ENCODE measurements at places on chromosomes 5 and 9.

- no peak for DNase-seq
Observed at GRCh38 chr9:129946246-129946995, 96.6 kb downstream of the FNBP1 start.

GRCh38 chr5:131988601-131989000 lies 22.9 kb downstream of the ACSL6 start:
- no peak for DNase-seq

GRCh38 chr5:9380109-9380508 lies 165.8 kb downstream of the SEMA5A start:
- DNase-seq: no peak

DNA sequence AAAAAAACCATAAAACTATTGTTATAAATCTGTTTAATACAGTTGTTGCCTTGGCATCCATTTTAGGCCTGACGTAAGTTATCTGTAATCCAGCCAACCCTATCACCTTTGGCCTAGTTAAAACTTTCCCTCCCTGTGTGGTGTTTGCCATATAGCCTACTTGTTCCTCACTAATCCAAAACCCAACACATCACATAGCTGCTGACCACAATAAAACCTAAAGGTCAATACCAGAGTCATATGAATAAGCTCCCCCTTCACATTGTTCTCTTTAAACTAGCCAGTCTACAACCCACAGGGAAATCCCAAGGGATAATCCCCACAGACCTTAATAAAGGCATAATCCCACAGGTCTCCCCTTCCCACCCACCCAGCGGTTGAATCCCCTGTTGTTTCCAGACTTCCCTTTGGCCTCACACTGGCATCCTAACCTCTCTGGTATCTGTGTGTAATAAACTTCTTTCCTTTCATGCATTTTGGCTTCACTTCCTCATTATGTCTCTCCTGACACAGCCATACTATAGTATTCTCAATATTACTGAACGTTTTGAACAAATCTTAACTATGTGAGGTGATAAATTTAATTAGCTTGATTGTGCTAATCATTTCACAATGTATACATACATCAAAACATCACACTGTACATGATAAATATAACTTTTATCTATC lies 50.8 kb downstream of the DTWD2 start:
- DNase-seq: no peak

DNA sequence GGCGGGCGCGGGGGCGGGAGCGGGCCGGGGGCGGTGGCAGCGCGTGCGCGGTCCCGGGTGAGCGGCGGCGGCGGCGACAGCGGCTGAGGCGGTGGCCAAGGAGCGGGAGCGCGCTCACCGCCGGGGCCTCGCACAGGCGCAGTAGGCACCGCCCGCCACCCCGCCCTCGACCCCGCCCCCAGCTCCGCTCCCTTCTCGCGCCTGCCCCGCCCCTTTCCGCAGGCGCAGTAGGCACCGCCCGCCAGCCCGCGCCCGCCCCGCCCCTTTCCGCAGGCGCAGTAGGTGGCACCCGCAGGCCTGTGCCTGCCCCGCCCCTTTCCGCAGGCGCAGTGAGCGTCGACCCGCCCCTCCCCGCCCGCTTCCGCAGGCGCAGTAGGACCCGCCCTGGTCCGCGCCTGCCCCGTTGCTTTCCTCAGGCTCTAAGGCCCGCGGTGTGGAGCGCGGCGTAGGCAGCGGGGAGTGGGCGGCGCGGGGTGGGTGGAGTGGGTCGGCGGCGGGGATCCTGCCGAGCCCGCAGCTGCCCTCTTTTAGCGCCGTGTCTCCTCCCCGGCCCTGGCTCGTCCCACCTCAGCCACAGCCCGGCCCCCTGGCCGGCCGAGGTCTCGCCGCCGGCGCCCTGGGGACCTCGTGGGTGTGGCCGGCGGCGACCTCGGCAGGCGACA lies at the start of gene CAMSAP1:
CAMSAP1 (minus strand) TSS at position 116 of the 662 bp plus-strand sequence. CDS start 387 bp downstream, outside the sequence.
- peak; percentile 96 for DNase-seq

DNA sequence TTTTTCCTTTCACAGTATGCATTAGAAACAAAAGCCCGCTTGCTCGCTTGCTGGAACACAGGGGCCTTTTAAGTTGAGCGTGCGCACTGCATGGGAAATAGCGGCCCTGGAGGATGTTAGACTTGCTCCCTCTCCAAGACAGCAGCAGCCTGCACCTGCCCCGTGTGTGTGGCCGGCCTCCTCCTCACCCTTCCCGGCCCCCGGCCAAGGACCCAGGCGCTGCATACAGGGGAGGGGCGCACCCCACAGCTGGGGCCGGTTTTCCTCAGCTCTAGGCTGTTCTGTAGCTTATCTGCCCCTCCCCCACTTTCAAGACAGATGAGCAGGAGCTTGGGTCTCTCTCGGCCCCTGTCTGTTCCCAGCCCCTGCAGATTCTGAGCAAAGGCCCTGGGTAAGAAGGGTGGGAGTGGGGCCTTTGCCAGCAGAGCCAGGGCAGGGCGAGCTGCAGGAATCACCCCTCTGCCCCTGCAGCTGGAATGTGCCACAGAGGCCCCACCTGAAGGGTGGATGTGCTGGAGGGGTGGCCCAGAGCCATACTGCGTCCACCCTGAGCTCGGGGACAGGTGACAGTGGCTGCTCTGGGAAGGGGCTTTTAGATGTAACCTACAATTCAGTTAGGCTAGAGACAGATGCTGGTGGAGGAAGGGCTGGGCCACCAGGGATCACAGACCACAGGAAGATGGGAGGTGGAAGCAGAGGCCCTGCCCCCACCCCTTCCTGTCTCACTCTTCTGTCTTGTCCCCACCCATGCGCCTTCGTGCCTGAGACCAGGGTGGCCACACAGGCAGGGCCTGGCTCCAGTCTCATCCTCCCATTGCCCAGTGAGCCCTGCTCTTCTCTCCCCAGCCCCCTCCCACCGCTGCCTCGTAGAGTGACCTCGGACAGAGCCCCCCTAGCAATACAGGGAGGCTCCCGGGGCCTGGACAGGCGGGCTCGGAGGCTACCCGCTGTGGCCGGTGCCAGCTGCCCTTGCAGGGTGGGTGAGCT lies 132.4 kb downstream of the DAB2IP start:
- no peak for DNase-seq

DNA sequence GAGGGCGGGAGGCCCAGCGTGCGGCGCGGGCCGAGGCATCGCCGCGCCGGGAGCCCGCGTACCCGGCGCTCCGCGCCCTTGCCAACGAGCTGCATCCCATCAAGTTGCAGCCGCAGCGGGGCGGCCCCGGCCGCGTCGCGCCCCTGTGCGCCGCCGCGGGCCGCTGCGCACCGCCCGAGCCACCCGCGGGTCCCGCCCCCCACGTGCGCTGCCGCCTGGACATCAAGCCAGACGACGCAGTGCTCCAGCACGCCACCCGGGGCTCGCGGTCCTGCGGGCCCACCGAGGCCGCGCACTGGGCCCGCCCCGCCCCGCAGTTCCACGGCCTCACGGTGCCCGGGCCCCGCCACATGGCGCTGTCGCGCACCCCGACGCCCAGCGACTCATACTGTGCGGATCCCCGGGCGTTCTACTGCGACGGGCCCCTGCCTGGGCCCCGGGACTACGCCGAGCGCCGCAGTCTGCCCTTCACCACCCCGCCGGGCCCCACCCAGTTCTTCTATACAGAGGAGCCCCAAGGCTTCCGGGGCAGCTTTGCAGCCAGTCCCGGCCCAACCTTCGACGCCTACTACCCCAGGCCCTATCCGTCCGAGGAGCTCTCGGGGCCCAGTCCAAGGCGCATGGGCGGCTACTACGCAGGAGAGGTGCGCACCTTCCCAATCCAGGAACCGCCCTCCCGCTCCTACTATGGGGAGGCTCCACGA lies 2.6 kb downstream of the AJM1 start:
- no peak for DNase-seq

DNA sequence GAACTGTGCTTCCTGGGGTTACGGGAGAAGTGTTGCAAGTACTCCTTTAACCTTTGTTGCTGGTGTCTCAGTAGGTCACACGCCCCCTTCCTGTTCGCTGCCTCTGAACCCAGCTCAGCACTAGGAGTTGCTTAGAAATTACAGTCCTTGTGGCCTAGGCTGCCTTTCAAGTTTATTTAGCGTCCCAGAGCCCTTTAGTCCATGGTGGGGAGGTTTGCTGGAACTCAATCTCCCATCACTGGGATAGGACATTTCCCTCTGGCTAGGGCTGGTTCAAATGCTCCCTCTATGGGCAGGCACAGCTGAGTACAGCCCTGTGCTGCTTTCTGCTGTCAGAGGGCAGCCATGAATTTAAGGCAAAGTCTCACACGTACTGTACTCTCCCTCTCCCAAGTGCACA lies 4.7 kb downstream of the IFNA8 start:
- peak; percentile 8 for DNase-seq

GRCh38 chr5:76278261-76278789 lies 124.8 kb upstream of the IQGAP2 start:
- DNase-seq: no peak

DNA sequence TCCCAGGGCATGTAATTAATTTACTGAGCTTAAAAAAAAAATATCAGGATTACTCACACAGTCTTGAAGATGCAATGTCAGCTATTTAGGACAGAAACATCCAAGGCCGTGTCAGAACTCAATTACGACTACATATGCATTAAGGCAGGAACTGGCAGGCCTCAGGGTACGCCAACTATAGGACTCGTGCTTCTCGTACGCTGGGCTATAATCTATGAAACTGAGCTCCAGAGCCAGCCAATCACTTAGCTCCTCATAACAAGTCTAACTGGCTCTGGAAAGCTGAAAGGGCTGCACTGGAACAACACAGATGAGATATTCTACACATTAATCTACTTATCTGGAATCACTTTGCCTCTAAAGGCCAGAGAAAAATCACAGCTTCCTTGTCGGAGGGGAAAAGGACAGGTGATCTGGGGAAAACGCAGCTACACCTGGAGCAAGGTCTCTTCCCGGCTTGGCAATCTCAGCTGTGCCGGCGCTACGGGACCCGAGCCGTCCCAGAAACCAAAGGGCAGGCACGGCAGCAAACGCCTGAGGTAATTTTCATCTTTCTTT lies 212.0 kb downstream of the DEPDC1B start:
- DNase-seq: no peak

DNA sequence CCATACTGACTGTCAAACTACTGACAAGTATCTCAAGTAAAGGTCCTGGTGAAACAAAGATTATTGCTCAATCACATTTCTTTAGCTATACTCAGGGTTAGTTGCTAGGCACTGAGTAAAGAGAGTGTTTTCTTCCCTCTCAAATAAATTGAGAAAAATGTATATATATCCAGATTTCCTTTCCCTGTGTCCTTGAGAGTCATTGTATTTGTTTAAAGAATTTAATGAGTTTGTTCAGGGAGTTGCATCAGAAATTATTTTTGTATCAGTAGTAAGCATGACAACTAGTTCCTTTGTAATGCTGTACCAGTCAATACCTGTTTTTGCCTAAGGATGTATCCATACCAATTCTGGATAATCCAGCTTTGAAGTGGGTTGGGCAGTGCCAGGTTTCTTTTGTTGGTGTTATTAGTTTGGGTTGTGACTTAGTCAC lies 3.2 kb upstream of the ANKHD1 start:
- DNase-seq: no peak

DNA sequence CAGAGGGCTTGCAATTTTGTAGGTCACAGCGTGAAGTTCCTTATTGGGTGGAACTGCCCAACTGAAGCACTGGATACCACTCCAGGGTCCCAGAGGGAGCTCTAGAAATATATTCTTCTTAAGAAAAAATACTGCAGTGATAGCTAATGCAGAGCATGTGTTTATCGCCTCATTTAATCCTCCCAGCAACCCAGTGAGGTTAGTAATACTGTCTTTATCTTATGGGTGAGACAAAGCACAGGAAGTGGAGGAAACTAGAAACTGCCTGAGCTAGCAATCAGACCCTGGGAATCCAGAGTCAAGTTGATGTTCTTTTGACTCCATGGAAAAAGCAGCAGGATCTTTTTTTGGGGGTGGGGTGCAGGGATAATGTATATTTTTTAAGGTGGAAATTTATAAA lies 153.3 kb downstream of the PJA2 start:
- no peak for DNase-seq

DNA sequence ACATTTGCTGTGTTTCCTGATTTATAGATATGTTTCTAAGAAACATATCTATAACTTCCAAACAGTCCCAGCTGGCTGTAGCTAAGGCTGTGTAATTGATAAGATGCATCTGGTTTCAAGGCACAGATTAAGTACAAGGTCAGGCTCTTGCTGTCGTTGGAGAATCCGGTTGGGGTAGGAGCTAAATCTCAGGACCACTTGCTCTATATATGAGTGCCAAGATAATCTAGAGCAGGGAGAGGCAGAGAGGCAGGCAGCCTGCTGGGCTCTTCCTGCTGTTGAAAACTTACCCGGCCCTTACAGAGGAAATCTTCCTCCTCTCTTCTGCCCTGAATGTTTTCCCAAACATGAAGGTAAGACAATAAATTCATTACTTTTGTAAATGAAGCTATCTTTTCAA lies at the start of gene C7:
C7 (plus strand) TSS at position 234 of the 400 bp plus-strand sequence; CDS start at position 348, 114 bp downstream.
- DNase-seq: no peak

DNA sequence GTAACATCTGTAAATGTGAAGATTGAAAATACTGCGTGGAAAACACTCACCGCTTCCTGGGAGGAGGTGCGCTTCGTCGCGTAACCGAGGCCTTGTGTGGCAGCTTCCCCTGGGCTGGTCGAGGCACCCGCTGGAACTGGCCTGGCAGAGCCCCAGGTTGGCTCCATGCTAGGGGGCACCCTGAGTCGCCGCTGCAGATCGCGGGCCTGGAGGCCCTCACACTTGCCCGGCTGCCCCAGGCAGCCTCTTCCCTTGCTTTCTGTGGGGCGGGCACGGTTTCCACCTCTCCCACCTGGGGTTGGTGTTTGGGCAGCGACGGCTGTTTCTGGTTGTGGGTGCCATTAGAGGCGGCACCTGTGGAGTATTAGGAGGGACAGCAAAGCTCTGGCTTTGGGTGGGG lies 852 bp downstream of the ZNF354C start:
- no peak for DNase-seq

- peak; percentile 10 for DNase-seq
Observed at GRCh38 chr5:95621839-95622629, 2.1 kb downstream of the GPR150 start.

- peak; percentile 70 for DNase-seq
Observed at GRCh38 chr5:40410964-40411635, 268.6 kb upstream of the PTGER4 start.

- DNase-seq: no peak
Observed at GRCh38 chr5:173495225-173495904, 121.1 kb downstream of the BOD1 start.

DNA sequence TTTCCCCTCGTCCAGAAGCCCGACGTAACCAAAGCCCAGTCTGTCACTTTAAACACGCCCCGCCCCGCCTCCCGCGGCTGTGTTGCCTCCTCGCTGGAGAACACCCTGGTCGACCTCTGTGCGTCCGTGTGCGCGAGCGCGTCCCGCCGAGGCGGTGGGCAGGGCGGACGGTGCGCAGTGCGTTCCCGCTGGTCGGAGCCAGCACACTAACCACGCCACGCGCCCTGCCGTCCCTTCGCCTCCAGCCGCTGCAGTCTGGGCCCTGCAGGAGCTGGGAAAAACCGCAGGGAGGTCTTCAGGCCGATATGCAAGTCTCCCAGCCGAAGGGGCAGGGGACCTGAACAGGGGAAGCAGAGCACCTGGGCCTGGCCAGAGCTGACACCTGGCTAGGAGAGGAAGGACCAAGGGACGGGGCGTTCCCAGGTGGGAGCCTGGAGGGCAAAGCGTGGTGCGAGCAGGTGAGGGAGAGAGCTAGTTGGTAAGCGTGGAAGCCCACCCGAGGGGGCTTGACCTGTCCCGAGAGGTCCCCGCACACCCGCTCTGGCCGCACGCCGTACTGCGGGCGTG lies 1.3 kb upstream of the PHPT1 start:
- peak; percentile 91 for DNase-seq
